ENCODE measurements at places on chromosomes 7 and 10.

- no peak for DNase-seq
Observed at GRCh38 chr7:155224116-155224811, 73.4 kb upstream of the INSIG1 start.

DNA sequence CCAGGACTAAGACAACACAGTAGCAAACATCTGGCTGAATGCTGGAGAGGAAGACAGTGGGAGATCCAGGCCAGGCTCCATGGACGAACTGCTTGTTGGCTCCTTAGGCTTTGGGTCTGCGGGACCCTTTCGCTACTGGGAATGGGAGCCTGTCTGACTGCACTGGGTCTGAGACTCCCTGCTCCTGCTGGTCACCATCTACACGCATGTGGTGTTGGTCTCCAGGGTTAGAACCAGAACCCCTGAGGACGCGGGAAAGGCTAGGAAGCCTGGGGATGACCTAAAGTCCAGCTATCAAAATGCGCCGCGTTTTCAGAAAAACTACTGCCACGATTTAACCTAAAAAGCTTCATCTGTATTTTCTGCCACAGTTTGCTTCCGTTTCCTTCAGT is 817 bp upstream of the DNAJB6 start:
- peak; percentile 53 for DNase-seq

- DNase-seq, result no peak
Observed at GRCh38 chr7:148336411-148336810, 254.2 kb upstream of the C7orf33 start.

- DNase-seq, result no peak
Observed at GRCh38 chr7:20350996-20351692, 20.4 kb downstream of the ITGB8 start.

GRCh38 chr7:144386741-144387140 is 16.8 kb downstream of the NOBOX start:
- no peak for DNase-seq

DNA sequence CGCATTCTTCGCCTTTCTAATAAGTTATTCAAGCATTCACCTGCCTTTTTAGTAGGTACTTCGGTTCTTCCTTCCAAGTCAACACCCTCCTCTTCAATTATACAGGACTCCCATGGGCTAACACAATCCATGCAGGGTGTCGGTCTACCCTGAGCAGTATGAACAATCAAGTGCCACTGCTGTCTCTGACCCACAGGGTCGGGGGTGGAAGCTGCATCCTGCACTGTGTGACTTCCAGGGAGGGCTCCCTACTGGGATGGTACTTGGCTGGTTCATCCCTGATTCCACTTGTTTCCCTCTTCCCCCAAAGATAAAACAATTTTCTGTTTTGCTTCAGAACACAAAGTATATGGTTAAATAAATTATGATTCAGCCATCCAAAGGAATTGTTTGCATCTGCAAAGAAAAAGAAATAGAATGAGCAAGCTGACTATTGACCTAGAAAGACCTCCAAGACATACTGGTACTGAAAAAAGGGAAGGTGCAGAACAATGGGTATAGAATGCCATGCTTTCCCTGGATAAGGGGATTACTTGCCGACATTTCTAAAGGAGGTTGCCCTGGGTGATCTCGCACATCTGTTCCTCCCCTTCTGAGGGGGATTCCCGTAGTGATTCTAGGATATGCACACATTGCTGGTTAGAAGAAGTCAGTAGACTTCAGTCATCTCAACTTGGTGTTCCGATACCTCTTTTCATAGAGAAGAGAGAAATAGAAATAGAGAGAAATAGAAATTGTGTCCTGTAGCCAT is 89.1 kb upstream of the AGR3 start:
- DNase-seq, result no peak

GRCh38 chr7:24879291-24879690 is 100.7 kb downstream of the OSBPL3 start:
- DNase-seq, result no peak

DNA sequence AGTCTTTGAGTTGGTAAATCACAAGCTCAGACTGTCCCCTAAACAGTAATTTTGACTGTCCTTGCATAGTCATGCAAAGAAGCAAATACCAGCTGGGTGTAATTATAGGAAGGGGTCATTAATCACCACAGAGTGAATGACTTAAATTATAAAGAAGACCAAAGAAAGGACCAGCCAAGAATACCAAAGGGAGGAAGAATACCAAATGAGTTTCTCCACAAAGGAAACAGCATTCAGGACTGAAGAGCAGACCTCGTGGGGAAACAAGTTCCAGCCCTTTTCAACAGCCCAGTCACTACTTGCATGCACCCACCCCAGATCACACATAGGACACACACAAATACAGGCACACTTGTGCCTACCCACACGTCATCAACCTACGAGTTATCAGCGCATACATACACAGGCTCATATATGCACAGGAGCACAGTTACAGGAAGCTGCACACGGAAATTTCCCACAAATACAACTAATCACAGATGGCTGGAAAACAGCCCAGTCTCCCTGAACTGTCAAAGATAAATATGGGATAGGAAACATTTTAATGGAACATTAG is 77.6 kb downstream of the DENND2A start:
- DNase-seq, result no peak

- no peak for DNase-seq
Observed at GRCh38 chr10:99457813-99458212, 27.4 kb upstream of the GOT1 start.

DNA sequence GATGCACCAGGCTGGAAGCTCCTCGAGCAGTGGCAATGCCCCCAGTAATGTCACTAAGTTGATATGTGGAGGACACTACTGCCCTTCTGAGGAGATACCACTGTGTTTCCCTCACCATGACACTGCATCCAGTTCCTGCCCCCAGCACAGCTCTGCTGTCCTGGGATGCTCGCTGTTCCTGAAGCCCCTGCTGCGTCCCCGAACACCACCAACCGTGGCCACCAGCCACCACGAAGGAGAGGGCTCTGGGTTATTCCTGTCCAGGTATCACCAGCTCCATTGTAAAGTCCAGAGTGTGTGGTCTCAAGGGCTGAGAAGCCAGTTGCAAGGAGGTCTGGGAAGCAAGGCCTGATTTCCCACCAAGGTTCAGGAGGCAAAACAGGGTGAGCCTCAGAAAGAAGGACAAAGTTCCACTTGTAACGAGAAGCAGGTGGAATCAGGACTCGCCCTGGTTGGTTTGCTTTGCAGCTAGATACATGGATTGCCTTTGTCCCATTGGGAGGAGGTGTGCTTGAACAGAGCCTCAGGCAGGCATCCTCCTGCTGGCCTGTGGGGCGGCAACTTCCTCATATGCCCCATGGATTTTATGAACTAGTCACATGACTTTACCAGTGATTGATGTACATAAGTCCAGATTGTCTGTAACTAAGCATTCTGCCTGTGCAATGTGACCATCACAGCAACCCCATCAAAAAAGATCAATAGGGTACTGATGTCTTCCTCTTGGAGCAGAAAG is 427.0 kb upstream of the VSTM2A start:
- no peak for DNase-seq

DNA sequence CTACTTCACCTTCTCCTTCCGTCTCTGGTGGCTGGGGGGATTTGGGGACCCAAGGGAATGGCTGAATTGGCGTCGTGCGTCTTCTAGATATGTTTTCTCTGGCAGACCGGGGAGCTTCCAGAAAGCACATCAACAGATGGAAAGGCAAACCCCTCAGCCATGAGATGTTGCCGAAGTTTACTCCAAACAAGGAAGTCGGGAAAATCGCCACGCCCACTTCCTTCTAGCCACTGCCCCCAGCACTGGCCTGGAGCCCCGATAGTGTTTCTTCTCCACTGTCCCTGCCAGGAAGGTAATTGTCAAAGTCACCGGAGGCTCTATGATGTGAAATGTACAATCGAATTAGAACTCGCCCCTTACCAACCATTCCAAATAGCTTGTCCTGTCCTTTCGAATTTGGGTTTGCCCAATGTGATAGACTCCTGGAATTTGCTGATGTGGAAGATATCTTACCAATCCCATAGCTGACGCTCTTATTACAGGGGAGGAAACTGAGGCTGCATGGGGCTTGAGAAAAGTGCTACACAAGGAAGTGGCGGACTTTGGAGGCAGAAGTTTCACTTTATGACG is 191.0 kb downstream of the LSM5 start:
- DNase-seq, result no peak

DNA sequence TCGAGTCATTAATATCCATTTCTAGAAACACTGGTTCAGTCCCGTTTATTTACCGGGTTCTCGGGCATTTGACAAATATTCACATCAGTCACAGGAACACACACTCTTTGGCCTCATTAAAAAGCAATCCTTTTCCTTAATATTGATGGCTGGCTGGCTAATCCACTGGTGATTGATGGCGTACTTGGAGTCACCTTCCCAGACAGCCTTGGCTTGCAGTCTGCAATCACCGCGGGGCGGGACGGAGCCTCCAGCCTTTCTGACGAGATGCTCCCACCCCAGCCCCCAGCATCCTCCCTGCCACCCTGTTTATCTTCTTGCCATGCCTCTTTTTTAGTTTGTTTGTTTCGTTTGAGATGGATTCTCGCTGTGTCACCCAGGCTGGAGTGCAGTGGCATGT is 36.6 kb downstream of the SRRM3 start:
- DNase-seq, result no peak

DNA sequence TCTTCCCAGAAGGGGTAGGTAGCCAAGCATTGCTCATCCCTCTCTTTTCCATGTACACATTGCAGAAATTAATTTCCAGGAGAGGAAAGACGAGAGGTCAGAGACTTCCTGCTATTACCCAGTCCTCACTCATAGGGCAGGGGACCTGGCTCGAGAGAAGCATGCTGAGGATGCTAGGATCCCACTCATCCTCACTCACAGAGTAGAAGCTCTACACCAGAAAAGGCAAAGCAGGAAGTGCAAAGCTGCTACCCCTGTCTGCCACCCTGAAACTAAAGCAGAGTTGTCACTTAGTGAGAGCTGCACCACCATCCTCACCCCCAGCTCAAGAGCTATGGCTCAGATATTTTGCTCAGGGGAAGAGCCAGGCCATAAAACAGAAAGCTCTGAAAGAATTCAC is 9.9 kb downstream of the OR9A2 start:
- DNase-seq, result no peak

DNA sequence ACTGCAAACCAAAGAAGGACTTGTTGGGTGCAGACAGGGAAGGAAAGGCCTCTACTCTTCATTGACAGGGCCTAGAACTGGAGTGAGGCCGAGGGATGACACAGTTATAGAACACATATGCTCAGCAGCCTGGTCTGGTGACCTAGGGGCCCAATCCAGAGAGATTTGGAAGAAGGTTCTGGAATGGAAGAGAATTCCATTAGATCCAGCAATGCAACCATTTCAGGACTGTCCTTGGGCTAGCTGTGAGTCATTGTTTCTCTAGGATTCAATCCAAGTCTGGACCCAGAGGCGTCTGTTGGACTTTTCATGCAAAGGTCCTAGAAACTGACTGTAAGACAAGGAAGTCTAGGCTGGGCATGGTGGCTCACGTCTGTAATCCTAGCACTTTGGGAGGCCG is 59.2 kb downstream of the WIPF3 start:
- DNase-seq, result no peak

DNA sequence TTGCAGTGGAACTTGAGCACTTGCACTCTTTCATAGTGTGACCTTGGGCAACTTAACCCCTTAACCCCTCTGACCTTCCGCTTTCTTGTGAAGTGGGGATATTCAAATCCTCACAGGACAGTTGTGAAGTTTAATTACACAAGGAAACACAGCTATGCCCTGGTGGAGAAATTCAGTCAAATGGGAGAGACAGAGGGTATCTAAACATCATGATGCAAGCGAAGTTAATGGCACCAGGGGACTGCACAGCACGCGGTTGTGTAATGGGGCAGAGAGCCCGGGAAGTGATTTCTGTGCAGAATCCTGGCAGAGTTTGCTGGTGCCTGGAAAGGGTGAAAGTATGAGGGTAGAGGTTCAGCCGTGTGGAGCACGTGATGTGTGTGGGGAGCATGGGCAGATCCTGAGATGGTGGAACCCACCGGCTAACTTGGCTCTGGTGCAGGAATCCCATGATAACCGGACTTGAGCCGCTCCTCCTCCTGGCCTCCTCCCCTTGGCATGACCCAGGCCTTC is 51.7 kb downstream of the SNX10 start:
- DNase-seq, result no peak

DNA sequence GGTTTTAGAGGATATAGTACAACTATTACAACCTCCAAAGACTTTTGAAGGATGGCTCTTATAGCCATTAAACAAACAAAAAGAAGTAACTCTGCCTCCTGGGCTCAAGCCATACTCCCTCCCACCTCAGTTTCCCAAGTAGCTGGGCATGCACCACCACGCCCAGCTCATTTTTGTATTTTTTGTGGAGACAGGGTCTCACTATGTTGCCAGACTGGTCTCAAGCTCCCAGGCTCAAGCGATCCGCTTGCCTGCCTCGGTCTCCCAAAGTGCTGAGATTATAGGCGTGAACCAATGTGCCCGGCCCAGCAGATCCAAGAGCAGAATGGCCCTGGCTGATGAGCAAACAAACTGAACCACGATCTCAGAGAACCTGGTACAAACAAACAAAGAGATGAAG is 16.0 kb downstream of the NANOS1 start:
- no peak for DNase-seq

GRCh38 chr7:7191137-7191536 is 8.8 kb downstream of the C1GALT1 start:
- DNase-seq, result no peak

- DNase-seq, result no peak
Observed at GRCh38 chr7:136399385-136399784, 422.2 kb upstream of the MTPN start.

- DNase-seq, result no peak
Observed at GRCh38 chr10:60310740-60311139, 78.9 kb downstream of the ANK3 start.

DNA sequence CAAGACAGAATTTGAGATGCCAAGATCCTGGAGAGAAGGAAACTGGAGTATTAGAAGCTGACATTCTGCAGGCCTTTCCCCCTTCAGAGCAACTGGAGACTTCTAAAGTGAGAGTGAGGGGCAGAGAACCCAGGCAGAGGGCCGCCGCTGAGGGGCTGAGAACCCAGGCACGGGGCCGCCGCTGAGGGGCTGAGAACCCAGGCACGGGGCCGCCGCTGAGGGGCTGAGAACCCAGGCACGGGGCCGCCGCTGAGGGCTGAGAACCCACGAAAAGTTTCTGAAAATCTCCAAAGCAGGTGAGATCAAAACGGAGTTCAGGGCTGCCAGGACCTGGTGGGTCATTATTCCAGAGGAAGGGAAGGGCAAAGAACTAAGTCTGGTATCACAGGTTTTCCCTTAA is 126.2 kb downstream of the DLG5 start:
- no peak for DNase-seq

GRCh38 chr10:96714031-96714590 is 6.2 kb downstream of the PIK3AP1 start:
- no peak for DNase-seq

- no peak for DNase-seq
Observed at GRCh38 chr7:6252341-6252746, 20.1 kb downstream of the CYTH3 start.

- DNase-seq, result no peak
Observed at GRCh38 chr7:32216759-32217158, 146.6 kb upstream of the PDE1C start.

DNA sequence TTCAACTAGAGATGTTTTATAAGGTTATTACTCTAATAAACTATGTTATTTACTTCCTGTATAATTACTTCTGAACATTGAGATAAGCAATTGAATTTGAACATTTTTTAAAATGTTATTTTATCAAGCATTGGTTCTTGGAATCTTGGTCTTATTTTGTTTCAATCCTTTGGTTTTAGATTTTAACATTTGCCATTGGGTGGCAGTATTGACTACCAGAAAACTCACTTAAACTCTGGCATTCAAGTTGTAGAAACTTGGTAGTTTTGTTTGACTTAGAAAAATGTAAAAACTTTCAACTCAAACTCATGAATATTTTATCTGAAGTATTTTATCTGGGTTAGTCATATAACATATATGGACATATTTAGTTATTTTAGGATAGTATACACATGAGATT is 48.1 kb downstream of the ATRNL1 start:
- DNase-seq, result no peak

GRCh38 chr10:92009445-92009844 is 85.9 kb downstream of the BTAF1 start:
- DNase-seq, result no peak

Data from mucosa of descending colon (tissue), 3 donors.